ENCODE measurements at places on chromosomes 13 and 19. TPM values are rescaled to one million over a fixed set of nuclear protein-coding genes. Genes with fewer than 3 reads are reported as not detected.

The MEF2B gene
- total RNA-seq = not detected

The ZNF577 gene
- total RNA-seq = 23.8 TPM

The TMEM86B gene
- total RNA-seq = 10.8 TPM

The ZNF429 gene
- total RNA-seq = 22.7 TPM

The FCGBP gene
- 42.4 TPM for total RNA-seq

The PRODH2 gene
- not detected for total RNA-seq

The CD37 gene
- 21.4 TPM for total RNA-seq

DNA sequence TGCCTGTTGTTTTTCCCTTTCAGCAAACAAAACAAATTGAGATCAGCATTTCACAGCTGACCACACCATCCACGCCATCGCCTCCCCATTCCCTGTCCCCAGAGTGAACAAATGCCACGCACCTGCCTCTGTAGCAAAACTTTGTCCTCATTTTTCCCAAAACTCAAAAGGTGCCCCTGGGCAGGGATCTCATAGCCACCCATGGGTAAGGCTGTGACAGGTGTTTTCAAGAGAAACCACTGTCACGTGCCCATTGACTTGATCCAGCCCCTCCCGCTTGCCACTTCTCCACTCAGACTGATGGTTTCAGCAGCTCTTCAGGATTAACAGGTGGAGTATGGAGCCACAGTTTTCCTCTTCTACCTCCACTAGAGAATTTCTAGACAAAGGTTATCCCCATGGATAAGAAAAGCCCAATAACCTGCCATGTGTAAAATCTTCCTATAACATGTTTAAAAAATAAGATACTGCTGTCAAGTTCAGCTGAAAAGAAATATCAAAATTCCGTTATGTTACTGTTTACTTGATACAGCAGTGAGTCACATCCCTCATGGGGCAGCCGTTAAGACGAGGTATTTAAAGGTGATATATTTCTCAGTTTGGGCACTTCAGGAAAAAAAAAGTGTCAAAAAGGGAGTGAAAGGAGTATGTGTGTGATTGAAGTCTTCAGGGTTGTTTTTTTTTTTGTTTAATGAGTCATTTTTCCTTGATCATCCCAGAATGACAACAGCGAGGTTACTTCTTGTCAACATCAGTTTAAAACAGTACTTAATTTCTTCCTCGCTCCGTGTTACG is 63.5 kb upstream of the GPR183 start:
- no peak overlapping the region for H3K4me3 ChIP-seq
- no peaks in the 10 kb centered on the region for H3K4me1 ChIP-seq
- no peak overlapping the region for H3K27ac ChIP-seq
- no peaks in the 10 kb centered on the region for H3K36me3 ChIP-seq

GRCh38 chr19:17942582-17943273 is 9.9 kb downstream of the CCDC124 start:
- no peak overlapping the region for H3K4me3 ChIP-seq
- H3K36me3 ChIP-seq = no peaks in the 10 kb centered on the region
- H3K27me3 ChIP-seq = no peaks in the 10 kb centered on the region
- H3K4me1 ChIP-seq = no peaks in the 10 kb centered on the region

- H3K4me3 ChIP-seq = no peak overlapping the region
- H3K27me3 ChIP-seq = no peaks in the 10 kb centered on the region
These were observed 1045.4 kb upstream of the MIR17HG start for GRCh38 chr13:90302107-90302506.

GRCh38 chr19:29714371-29714952 is 599 bp downstream of the C19orf12 start:
- H3K27me3 ChIP-seq = no peaks in the 10 kb centered on the region
- H3K27ac ChIP-seq = peak overlapping the region; percentile 87
- H3K4me3 ChIP-seq = peak overlapping the region; percentile 93
- no peak for DNase-seq
- H3K36me3 ChIP-seq = no peaks in the 10 kb centered on the region
- H3K4me1 ChIP-seq = peaks cover 5% of the 10 kb centered on the region

- H3K27me3 ChIP-seq = no peaks in the 10 kb centered on the region
- no peak overlapping the region for H3K27ac ChIP-seq
- DNase-seq = peak; percentile 33
- no peak overlapping the region for H3K4me3 ChIP-seq
These were observed 34.2 kb upstream of the PNMA8B start for GRCh38 chr19:46529622-46530451.

- H3K27me3 ChIP-seq = no peaks in the 10 kb centered on the region
- H3K4me1 ChIP-seq = no peaks in the 10 kb centered on the region
- no peak overlapping the region for H3K27ac ChIP-seq
- no peaks in the 10 kb centered on the region for H3K36me3 ChIP-seq
These were observed 332.2 kb upstream of the SGCG start for GRCh38 chr13:22848539-22849052.

- H3K36me3 ChIP-seq = no peaks in the 10 kb centered on the region
- H3K4me1 ChIP-seq = no peaks in the 10 kb centered on the region
- H3K27me3 ChIP-seq = no peaks in the 10 kb centered on the region
- H3K27ac ChIP-seq = no peak overlapping the region
- DNase-seq = no peak
These were observed 158.4 kb downstream of the KLF12 start for GRCh38 chr13:73975767-73976166.

GRCh38 chr19:38291855-38292254 is 12.2 kb upstream of the C19orf33 start:
- peak; percentile 46 for DNase-seq
- H3K27ac ChIP-seq = peak overlapping the region; percentile 80
- H3K4me3 ChIP-seq = no peak overlapping the region
- H3K27me3 ChIP-seq = no peaks in the 10 kb centered on the region
- peaks cover 7% of the 10 kb centered on the region for H3K36me3 ChIP-seq

- H3K4me1 ChIP-seq = no peaks in the 10 kb centered on the region
- DNase-seq = no peak
- no peak overlapping the region for H3K4me3 ChIP-seq
- H3K36me3 ChIP-seq = no peaks in the 10 kb centered on the region
- no peaks in the 10 kb centered on the region for H3K27me3 ChIP-seq
These were observed 19.7 kb upstream of the POP4 start for GRCh38 chr19:29586401-29586800.

DNA sequence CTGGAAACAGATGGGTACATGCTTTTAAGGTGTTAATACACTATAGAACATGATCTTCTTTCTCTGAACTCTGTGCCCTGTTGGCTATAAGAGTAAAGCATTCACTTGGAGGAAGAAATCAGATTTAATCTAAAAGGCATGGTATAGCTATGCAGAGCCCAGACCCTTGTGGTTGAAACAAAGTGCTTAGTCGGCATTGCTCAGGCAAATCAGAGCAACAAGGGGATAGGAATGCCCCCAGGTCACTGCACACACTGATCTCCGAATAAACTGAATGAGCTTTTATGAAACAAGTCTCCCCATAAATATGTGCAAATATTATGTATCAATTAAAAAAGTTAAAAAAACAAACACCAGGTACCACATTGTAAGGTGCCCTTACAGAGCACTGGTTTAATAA is 52.0 kb upstream of the RGCC start:
- H3K4me3 ChIP-seq = no peak overlapping the region
- DNase-seq = no peak
- H3K27me3 ChIP-seq = no peaks in the 10 kb centered on the region
- H3K27ac ChIP-seq = no peak overlapping the region
- H3K36me3 ChIP-seq = no peaks in the 10 kb centered on the region
- no peaks in the 10 kb centered on the region for H3K4me1 ChIP-seq

DNA sequence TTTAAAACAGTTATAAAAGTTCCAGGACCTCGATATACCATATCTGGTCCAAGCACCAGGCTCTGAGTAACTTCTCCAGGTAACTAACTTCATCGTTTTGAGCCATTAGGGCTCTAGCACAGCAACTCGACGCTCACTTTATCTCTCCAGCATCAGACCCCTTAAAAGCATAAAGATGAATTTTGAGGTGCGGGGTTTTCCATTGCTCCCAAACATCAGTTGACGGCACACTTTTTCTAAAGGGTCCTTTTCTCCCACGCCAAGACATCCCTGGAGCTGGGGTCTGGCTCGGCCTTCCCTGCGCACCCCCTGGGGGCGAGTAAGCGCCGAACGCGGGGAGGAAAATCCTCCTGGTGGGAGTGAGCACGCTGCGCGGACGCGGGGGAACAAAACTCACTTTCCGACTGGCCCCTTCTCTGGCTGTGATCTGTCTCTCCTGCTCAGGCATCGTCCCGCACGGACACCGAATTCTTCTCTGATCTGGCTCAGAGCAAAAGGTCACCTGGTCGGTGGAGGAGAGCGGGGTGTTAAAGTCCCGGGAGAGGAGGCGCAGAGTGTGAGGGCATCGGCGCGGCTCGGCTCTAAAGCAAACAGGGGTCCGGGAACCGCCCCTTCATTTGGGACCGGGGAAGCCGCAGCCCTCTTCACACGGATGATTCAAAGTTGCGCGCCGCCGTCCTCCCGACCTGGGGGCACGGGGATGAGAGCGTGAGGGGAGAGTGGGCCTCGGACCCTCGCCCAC is at the start of gene ATP7B:
Gene ATP7B (minus strand): TSS at position 561 of the 742 bp plus-strand sequence. CDS start 113 bp downstream, at position 448.
- no peaks in the 10 kb centered on the region for H3K36me3 ChIP-seq
- peak within 1 kb of the TSS; percentile 67 for H3K4me3 ChIP-seq
- H3K27me3 ChIP-seq = no peaks in the 10 kb centered on the region
- peak within 1 kb of the TSS; percentile 81 for H3K27ac ChIP-seq
- no peak for DNase-seq
- H3K4me1 ChIP-seq = no peaks in the 10 kb centered on the region

DNA sequence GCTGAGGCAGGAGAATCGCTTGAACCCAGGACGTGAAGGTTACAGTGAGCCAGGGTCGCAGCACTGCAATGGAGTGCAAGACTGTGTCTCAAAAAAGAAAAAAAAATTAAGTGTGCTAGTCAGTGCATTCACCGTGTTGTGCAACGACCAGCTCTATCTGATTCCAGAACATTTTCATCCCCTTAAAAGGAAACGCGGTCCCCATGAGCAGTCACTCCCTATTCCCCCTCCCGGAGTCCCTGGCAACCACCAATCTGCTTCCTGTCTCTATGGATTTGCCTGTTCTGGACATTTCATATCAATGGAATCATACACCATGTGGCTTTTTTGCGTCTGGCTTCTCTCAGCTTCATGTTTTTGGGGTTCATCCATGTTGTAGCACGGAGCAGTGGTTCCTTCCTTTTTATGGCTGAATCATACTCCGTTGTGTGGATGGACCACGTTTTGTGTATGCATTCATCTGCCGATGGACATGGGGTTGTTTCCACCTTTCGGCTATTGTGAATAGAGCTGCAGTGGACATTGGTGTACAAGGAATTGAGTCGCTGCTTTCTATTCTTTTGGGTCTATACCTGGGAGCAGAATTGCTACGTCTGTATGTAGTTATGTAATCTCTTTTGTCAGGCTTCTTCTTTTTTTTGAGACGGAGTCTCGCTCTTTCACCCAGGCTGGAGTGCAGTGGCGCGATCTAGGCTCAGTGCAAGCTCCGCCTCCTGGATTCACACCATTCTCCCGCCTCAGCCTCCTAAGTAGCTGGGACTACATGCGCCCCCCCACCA is 19.8 kb downstream of the MYO9B start:
- H3K36me3 ChIP-seq = no peaks in the 10 kb centered on the region
- peak overlapping the region; percentile 33 for H3K27ac ChIP-seq
- H3K27me3 ChIP-seq = no peaks in the 10 kb centered on the region
- no peak for DNase-seq
- H3K4me3 ChIP-seq = no peak overlapping the region

GRCh38 chr19:3389876-3390371 is 23.5 kb downstream of the NFIC start:
- H3K36me3 ChIP-seq = no peaks in the 10 kb centered on the region
- H3K27ac ChIP-seq = peak overlapping the region; percentile 90
- no peak overlapping the region for H3K4me3 ChIP-seq
- peak; percentile 48 for DNase-seq
- no peaks in the 10 kb centered on the region for H3K27me3 ChIP-seq

GRCh38 chr19:50468818-50469217 is 7.5 kb upstream of the EMC10 start:
- H3K4me3 ChIP-seq = no peak overlapping the region
- no peak for DNase-seq
- no peaks in the 10 kb centered on the region for H3K36me3 ChIP-seq
- no peaks in the 10 kb centered on the region for H3K4me1 ChIP-seq

GRCh38 chr19:18118420-18119012 is 20.9 kb downstream of the MAST3 start:
- no peaks in the 10 kb centered on the region for H3K36me3 ChIP-seq
- no peak for DNase-seq
- H3K27ac ChIP-seq = peak overlapping the region; percentile 80
- H3K4me3 ChIP-seq = peak overlapping the region; percentile 70
- no peaks in the 10 kb centered on the region for H3K27me3 ChIP-seq
